ENCODE measurements at places on chromosomes 5 and 9.
A peak's percentile ranks its signal among the peaks of the same experiment; 100 is the strongest.

DNA sequence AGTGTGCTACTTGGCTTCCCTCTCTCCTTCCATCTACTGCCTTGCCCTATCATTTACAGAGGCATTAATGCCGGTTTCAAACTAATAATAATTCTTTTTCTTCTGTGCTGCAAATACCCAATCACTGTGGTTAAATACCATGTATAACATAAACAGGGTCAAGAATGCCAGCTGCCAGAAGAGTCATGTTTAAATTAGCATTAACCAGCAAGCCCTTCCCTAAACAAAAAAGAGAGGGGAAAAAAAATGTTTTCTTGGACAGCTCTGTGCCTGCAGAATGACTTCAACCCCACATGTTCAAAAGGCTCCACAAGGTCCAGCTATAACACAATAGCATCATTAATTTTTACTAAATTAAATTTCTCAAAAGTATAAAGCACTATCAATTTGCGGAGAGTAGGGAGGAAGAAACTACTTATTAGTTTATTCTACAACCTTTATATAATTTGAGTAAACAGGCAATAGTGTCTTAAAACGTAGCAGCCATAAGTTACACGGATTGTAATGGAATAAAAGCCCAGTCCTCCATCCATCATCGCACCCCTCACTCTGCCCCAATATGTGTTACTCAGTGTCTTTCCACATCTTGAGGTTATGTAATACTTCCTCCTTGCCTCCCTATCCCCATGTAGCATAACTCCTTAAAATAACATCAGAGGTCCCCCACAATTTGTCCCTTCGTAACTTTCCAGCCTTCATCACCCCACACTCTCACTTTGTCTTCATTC, 3.9 kb downstream of the LPAR1 start:
- DNase-seq: peak; percentile 36

DNA sequence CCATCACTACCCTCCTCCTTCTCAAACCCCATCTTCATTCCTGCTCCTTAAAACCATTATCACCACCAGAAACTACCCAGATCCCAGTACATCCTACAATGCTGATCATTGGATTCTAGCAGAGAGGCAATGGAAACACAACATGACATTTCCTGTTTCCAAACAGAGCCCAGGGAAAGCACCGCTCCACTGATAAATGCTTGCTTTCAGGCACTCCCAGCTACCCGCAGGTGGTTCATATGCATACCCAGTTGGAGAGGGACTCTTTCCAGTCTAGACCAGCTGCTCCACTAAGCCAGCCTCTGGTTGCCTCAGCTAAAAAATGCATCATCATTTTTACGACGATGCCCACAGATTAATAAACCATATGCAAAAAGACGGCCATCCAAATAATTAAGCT, 39.2 kb upstream of the ACO1 start:
- no peak for DNase-seq

DNA sequence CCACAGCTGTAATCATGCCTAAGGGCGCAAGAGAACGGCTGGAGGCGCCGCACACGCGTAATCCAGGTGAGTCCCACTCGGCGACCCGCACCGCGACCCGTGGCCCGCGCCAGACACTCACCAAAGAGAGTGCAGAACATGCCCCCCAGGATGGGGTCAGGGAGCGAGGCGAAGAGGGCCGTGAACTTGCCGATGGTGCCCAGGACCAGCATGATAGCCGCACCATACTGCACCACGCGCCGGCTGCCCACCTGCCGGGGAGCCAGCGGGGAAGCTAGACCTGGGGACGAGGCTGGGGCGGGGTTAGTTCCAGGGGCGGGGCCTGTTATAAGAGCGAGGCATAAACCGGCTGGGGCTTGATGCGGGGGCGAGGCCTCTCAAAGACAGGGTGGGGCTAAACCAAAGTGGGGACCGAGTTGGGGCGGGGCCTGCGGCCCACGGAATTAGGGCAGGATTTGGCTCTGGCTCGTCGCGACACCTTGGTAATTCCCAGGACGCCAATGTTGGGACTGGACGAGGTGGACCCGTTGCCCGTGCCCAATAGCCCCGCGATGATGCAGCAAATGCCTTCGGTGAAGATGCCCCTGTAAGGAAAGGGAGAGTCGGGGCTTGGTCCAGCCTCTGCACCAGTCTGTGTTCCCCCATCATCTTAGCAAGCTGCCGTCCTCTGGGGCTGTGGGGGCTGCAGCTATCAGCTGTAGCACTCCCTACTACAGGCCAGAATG, 4.8 kb downstream of the SLC23A1 start:
- DNase-seq: no peak

DNA sequence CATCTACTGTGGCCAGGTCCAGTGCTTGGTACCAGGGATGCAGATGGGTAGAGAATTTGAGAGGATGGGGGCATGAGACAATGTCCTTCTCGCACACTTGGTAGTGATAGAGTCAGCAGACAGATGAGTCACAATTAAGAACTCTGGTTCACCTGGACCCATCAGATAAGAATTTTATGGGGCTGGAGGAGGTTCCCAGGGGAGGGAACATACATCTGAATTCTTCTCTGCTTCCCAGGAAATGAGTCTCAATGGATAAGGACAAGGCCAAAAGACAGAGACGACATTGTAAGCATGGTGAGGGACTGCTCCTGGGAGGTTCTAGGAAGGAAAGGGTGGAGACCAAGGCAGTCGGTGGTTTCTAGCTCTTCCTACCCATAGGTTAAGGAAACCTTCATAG, 5.3 kb downstream of the SLC4A9 start:
- DNase-seq: no peak

GRCh38 chr5:55231029-55231918, 2.1 kb downstream of the CCNO start:
- peak; percentile 1 for DNase-seq

- DNase-seq: no peak
Observed at GRCh38 chr5:78750281-78750680, 101.7 kb upstream of the LHFPL2 start.

- peak; percentile 19 for DNase-seq
Observed at GRCh38 chr5:14665949-14666348, 1.4 kb downstream of the OTULIN start.

DNA sequence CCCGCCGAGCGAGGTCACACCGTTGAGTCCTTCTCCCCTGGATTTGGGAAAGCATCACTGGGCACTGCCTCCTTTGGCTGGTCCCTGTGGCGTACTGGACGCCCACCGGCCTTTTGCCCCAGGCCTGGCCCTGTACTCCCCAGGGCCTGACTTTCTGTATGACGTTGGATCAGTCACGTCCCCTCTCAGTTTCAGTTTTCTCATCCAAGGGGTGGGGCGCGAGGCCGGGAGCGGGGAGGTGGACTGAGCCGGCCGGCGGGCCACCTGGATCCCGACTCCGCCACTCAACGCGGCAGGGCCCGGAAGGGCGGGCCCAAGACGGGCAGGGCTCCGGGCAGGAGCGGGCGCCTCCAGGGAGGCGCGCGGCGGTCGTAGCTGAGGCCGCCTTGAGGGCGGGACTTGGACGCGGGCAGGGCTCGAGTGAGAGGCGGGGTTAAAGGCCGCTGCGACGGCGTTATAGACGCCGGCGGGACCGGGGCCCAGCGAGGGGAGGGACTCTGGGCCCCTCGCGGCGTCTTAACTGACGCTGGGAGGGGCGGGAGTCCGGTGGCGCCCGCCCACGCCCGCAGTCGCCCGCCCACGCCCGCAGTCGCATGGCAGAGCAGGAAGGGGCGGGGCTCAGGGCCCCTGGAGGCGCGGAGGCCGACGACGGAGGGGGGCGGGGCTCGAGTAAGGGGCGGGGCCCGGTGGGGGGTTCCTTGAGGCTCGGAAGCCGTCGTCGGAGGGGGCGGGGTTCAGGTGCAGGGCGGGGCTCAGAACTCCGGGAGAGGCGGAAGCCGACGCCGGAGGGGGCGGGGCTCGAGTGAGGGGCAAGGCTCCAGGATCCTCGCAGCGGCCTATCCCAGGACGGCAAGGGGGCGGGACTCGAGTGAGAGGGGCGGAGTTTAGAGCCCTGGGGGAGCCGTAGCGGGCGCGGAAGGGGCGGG, 549 bp upstream of the CARD19 start:
- peak; percentile 100 for DNase-seq

DNA sequence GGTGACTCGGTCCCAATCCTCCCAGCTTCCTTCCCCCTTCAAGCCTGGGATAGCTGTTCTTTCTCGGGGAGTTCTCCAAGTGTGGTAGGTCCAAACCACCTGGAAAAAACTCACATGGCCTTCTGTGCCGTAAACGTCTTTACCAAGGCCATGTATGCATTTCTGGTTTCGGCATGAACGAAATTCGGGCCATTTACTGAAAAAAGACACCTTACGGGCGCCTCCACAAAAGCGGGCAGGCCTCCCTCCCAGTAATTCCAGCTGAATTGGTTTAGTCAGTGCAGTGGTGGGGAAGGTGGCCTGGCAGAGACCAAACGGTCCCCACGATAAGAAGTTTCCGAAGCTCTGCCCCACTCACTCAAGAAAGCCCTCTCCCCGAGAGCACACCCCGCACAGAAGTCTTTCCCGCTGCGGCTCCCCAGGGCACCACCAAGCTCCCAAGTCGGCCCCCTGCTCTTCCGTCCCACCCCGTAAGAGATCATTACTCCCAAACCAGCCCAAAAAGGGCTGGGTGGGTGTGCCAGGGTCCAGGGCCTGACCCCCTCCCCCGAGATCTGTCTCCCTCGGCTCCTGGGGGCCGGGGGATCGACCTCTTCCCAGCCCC, 86.3 kb upstream of the MELK start:
- DNase-seq: no peak

- peak; percentile 48 for DNase-seq
Observed at GRCh38 chr5:32276173-32276853, 36.4 kb downstream of the MTMR12 start.

- DNase-seq: no peak
Observed at GRCh38 chr5:134584662-134585061, 48.0 kb downstream of the SAR1B start.

- no peak for DNase-seq
Observed at GRCh38 chr9:37622462-37622861, 28.3 kb upstream of the FRMPD1 start.

- DNase-seq: no peak
Observed at GRCh38 chr5:143938230-143938629, 126.3 kb downstream of the HMHB1 start.

DNA sequence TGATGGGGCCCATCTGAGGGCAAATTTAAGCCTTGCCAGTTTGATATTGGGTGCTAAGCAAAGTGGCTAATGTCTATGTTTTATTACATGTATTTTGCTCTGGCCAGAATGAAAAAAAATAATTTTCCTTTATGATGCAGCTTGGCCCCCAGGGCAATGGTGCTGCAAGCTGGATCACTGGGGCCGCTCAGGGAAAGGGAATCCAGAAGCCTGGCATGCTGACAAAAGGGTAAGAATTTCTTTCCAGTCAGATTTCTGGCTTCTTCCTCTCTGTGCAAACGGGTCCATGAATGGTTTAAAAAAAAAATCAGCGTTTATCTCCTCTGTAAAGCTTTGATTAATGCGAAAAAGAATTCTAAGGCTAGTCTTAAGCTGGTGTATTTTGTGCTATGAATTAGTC, 138.4 kb downstream of the MAPKAP1 start:
- DNase-seq: no peak

DNA sequence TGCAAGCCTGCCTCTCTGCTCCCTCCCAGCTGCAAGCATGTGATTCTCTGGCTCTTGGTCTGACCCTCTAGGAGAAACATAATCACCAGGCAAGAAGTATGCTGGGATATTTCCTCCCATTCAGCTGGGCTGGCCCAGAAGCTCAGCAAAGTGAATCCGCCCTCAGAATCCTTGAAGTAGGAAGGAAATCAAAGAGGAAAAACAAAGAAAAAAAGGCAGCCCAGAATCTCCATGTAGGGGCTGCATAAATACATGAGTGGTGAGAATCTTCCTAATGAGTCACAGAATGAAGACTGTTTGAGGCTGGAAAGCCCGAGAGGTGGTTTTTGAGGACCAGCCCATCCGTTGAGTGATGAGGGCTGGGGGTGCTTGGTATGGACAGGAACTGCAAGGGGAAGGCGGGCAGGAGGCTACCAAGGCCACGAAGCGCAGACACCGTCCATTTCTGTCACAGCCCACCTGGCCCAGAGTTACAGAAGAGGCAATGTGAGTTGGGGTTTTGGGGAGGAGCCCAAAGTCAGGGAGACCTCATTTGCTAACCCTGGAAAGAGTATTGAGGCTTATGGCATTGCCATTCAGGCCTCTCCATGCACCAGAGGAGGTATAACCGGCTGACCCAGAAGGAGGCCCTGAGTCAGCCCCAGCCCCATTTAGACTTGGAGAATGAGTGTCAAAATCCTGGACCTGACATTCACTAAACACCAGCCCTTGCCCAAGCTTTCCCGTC, 33.4 kb upstream of the TGFBR1 start:
- no peak for DNase-seq

DNA sequence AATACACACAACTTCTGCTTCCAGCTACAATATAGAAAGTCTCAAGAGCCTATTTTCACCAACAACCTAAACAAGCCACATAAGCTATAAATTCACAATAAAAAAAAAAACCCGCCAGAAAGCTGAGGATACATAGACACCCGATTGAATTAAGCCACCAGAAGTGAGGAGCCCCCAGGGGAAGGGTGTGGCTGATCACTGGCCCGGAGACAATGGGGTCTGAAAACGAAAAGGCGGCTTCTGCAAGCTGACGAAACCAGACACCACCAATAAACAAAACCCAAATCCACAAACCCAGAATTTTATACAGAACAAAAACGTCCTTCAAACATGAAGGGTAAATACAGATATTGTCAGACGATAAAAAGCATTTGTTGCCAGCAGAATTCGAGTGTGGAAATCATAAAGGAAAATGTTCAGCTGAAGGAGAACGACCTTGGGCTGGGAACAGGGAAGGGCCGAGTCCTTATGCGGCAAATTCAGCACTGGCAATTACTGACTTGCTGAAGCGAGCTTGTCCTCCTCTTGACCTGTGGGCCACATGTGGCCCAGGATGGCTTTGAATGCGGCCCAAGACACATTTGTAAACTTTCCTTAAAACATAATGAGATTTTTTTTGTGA, 39.6 kb upstream of the CEP72 start:
- DNase-seq: no peak

DNA sequence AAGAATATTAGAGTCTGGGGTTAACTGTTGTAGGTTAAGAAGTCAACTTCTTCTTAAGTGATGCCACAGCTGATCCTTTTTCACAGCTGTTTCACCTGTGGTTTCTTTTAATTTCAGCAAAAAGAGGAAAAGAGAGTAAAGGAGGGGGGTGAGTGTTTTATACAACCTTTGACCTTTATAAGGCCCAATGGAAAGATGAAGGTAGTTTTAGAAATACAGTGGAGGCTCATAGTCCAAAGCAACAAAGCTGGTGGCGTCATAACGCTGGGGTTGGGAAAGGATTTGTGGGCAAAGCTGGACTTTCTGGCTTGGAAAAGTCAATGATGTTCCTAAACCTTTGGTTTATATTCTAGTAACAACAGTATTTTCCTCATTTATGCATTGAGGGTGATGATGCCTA, 49.5 kb downstream of the RCL1 start:
- DNase-seq: no peak

- DNase-seq: no peak
Observed at GRCh38 chr5:80711938-80712337, 57.2 kb upstream of the DHFR start.

DNA sequence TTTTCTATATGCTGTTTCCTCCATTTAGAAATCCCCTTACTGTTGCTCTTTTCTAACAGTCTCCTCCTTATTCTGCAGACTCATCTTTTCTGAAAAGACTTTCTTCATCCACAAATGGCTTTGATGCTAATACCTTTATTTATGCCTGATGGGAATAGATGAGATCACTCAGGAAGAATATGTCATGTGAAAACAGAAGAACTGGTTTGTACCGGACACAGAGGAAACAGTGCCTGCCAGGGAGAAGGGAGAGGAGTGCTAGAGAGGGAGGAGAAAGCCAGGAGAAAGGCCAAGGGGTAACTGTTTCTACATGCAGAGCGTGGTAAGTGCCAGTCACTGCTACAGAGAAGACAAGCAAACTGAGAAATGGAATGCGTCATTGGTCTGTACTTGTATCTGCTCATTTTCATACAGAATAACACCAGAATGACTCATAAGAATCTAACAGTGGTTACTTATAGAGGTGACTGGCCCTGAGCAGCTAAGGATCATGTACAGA, 45.9 kb upstream of the PJA2 start:
- DNase-seq: no peak

Measured in inflammatory macrophage treated with lipopolysaccharide for 4 hours (primary cell).